Activated CD4-positive, alpha-beta T cell treated with anti-CD3 and anti-CD28 coated beads for 24 hours (primary cell): ENCODE measurements at places on chromosomes 2 and 18.

GRCh38 chr2:202450785-202451184 is 74.7 kb downstream of the BMPR2 start:
- DNase-seq = no peak

DNA sequence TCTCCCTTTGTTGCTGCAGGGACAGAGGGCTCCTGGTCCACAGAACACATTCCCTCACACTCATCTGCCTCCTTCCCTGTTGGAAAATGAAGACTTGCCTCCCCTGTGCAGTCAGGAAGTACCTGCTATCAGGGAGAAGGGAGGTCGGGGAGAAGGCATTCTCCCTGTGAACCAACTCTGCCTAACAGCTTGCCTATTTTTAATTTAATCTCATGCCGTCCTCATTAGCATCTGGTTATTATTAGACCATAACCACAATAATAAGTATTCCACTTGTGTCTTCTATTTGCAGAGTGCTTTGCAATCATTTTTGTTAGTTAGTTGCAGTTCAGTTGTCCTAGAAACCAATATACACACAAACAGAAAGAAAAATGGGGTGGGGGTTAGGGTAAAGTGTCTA is 232.6 kb upstream of the SKOR2 start:
- no peak for DNase-seq

DNA sequence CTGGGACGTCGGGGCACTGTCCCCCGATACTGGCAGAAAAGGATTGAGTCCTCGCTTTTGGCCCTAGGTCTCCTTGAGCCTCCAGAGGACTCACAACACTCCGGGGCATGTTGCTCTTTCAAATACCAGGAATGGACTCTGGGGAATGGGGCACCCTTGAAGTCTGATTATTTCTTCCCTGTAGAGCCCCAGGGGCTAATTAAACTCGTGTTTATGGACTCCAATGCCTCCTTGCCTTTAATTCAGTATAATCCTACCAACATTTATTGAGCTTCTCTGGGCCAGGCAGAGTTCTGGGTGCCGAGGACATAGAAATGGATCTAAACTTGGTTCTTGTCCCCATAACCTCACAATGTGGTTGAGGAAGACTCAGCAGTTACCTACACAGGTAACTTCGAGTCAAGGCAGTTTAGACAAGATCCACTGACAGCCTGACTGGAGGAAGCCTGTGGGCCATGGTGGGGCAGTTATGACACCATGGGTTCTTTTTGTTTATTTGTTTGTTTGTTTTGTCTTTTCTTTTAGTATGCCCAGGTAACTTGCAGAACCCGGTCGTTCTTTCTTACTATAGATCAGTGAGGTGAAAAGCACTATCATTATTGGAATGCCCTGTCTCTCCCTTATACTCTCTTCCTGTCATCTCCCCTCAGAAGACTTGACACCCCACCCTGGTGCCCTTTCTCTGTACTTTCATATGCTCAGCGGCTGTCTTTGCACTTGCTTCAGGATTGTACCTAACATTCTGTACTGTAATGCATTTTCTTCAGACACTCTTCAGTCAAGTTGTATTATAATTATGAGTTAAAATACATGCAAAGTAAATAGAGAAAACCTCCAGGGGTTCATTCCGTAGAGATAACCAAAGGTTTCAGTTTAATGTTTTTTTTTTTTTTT is 3.2 kb downstream of the CFLAR start:
- no peak for DNase-seq

DNA sequence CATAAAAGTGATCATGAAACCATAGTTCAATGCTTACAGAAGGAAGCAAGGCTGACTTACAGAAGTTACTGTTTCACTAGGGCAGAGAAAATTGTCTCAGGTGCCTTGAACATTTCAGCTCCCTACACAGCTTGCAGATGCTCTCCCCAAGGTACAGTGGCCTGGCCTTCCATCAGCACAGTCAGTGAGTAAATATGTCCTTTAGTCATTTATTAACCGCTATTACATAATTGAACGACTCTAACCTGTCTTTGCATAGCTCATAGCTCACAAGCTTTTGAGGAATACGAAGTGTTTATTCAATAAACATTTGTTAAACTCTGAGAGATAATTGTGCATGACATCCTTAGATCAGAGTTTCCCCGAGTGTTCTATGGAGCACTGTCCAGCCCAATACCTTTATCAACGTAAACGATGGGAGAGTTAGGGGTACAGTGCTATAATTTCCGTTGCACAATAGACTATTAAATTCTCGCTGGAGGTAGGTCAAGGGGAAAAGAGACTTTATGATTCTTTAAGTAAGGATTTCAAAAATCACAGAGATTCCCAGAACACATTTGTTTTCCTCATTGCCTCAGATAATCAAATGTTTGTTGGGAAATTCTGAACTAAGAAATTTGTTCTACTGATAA is 677.8 kb downstream of the TSN start:
- DNase-seq = no peak

GRCh38 chr2:60296219-60296955 is 257.1 kb downstream of the BCL11A start:
- no peak for DNase-seq

- DNase-seq = no peak
Observed at GRCh38 chr18:35387152-35387571, 10.0 kb upstream of the ZNF396 start.

DNA sequence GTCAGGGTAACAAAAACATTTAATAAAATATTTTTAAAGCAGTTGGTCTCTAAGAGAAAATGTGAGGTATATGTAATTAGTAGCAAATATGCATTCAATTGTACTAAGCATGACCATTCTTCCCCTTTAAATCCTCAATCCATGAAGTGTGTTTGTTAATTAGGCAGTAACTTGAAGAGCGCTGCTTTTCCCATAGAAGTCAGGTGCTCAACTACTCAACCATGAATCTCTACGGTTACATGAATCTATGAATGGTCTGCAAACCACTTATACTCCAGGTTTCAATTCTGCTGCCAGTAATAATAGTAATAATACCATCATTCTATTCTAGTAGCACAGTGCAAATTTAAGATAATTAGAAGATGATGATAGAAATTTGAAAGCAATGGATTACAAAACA is 55.8 kb downstream of the SLC8A1 start:
- no peak for DNase-seq

DNA sequence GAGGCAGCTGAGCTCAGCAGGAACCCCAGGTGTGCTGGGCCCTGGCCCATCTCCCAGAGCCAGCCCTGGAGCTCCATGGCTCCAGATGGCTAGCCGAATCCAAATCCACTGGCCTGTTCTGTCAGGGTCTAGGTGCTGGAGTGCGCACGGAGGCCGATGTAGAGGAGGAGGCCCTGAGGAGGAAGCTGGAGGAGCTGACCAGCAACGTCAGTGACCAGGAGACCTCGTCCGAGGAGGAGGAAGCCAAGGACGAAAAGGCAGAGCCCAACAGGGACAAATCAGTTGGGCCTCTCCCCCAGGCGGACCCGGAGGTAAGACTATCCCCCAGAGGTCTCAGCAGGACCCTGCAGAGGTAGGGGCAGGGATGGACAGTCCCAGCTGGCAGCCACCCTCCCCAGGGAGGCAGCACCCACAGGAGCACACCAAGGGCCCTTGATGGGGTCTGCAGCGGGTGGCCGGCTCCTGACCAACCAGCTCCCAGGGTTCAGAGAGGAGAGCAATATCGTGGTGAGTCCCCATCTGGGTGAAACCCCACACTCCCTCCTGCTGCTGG is 26.1 kb upstream of the PRLH start:
- DNase-seq = no peak

- DNase-seq = no peak
Observed at GRCh38 chr18:44901283-44901682, 220.6 kb downstream of the SETBP1 start.

DNA sequence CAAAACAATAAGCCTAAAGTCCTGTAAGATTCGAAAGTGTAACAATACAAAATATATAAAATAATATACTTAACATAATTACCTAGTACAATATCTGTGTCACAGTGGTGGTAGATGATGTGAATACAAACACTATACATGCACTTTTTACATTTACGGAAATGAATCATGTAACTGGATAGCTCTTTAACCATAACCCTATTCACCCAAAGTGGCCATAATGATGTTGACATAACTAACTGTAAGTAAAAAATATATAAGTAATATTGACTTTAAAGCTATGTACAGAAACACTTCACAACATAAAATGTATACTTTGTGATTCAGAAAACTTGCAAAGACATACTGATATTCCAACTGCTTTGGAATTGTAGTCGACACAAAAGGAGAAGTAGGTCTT is 616.9 kb upstream of the SLC8A1 start:
- DNase-seq = no peak

- DNase-seq = no peak
Observed at GRCh38 chr2:218008060-218009040, 5.6 kb upstream of the TNS1 start.

- DNase-seq = no peak
Observed at GRCh38 chr2:12824778-12825379, 108.1 kb downstream of the TRIB2 start.

DNA sequence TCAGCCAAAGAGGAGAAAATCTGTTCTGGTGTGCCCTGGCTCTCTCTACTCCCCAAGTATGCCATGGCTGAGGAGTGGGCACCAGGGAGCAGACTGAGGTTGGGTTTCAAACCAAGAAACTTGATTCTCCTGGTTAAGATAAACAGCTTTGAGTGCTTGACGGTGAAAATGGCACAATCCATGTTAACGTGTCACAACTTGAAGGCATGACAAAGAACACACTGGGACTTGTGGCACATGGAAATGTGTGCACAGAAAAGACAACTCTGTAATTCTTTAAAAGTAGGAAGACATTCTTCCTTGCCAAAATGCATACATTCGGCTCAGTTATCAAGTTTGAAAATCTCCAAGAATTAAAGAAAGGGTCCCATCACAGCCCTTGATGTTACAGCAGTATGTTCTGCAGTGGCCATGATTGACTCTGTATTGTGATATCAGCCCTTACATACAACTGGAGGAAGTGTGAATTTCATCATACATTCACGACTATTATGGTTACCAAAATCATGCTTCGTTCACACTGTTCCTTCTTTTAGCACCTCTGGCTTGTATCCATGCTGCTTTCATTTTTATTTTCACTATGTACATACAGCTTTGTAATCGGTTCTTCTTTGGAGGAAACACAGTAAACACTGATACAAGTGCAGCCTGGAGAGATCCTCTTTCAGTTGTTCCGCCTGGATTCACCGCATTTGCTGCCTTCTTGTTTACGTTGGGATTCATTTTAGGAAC is 15.6 kb upstream of the ACTG2 start:
- no peak for DNase-seq

GRCh38 chr2:146837857-146838256 is 1007.0 kb upstream of the ACVR2A start:
- no peak for DNase-seq

- no peak for DNase-seq
Observed at GRCh38 chr2:64348386-64349130, 105.4 kb upstream of the LGALSL start.

- no peak for DNase-seq
Observed at GRCh38 chr2:5697562-5697961, 5.4 kb downstream of the SOX11 start.
